Epithelial cell of umbilical artery (primary cell): ENCODE measurements at places on chromosomes 2 and 18. TPM values are rescaled to one million over a fixed set of nuclear protein-coding genes. Genes with fewer than 3 reads are reported as not detected.

Gene CXCR4
- total RNA-seq: 167 and 304 TPM in 2 replicates

Gene SOS1
- 7.8 and 10.0 TPM in 2 replicates for total RNA-seq

Gene NPHP1
- 5.8 and 9.9 TPM in 2 replicates for total RNA-seq

Gene ALK
- total RNA-seq: not detected in 2 replicates

Gene MLPH
- total RNA-seq: 0.61 TPM in 1 of 2 replicates, not detected in the other

Gene TEKT4
- total RNA-seq: not detected in 2 replicates

Gene MRPS5
- total RNA-seq: 59.1 and 67.8 TPM in 2 replicates

Gene TRIP12
- 189 and 205 TPM in 2 replicates for total RNA-seq

Gene CD28
- not detected in 2 replicates for total RNA-seq

Gene VIT
- 0.76 and 1.3 TPM in 2 replicates for total RNA-seq

Gene SP100
- 75.7 and 159 TPM in 2 replicates for total RNA-seq

Gene MYOM1
- total RNA-seq: 0.32 and 0.91 TPM in 2 replicates

Gene ANKRD30BL
- not detected in 2 replicates for total RNA-seq

Gene TRIM43B
- not detected in 2 replicates for total RNA-seq

Gene TMEFF2
- under 0.01 and 0.15 TPM in 2 replicates for total RNA-seq

Gene CD8B
- total RNA-seq: not detected in 2 replicates

Gene SERPINB10
- 0.32 TPM in 1 of 2 replicates, not detected in the other for total RNA-seq

Gene SDC1
- 0.97 and 1.1 TPM in 2 replicates for total RNA-seq

Gene TTC27
- 22.7 and 31.8 TPM in 2 replicates for total RNA-seq

Gene TTN
- 1.1 and 1.3 TPM in 2 replicates for total RNA-seq

Gene DNPEP
- total RNA-seq: 47.4 and 60.8 TPM in 2 replicates

Gene C18orf54
- 4.9 and 6.1 TPM in 2 replicates for total RNA-seq

Gene STPG4
- under 0.01 TPM in 1 of 2 replicates, not detected in the other for total RNA-seq

Gene LCT
- not detected in 2 replicates for total RNA-seq

Gene TMEM247
- not detected in 2 replicates for total RNA-seq

Gene ECEL1
- not detected in 2 replicates for total RNA-seq

Gene SNED1
- total RNA-seq: 4.0 and 6.2 TPM in 2 replicates

Gene SULT1C2
- total RNA-seq: not detected in 2 replicates

Gene IL1A
- 0.97 and 2.9 TPM in 2 replicates for total RNA-seq

Gene OSBPL6
- 0.97 and 1.7 TPM in 2 replicates for total RNA-seq

Gene FASTKD2
- 47.7 and 80.9 TPM in 2 replicates for total RNA-seq

Gene CPO
- total RNA-seq: 0.32 TPM in 1 of 2 replicates, not detected in the other

Gene ERMN
- total RNA-seq: not detected in 2 replicates

Gene HOXD11
- not detected in 2 replicates for total RNA-seq

Gene PAPOLG
- total RNA-seq: 10.1 and 15.0 TPM in 2 replicates

Gene ELOA2
- not detected in 2 replicates for total RNA-seq

Gene PLCD4
- 0.97 and 2.1 TPM in 2 replicates for total RNA-seq

Gene TTR
- total RNA-seq: not detected in 2 replicates

Gene MOGAT1
- total RNA-seq: not detected in 2 replicates

Gene THSD7B
- total RNA-seq: 0.65 TPM in 1 of 2 replicates, not detected in the other

Gene EVA1A
- 138 and 184 TPM in 2 replicates for total RNA-seq

Gene UBXN2A
- total RNA-seq: 9.4 and 9.9 TPM in 2 replicates

Gene TUBB8B
- not detected in 2 replicates for total RNA-seq

Gene B4GALT6
- total RNA-seq: 7.8 and 8.4 TPM in 2 replicates

Gene HOXD1
- 4.3 and 7.8 TPM in 2 replicates for total RNA-seq

Gene SRBD1
- total RNA-seq: 12.7 and 20.2 TPM in 2 replicates

Gene HOXD13
- total RNA-seq: under 0.01 TPM in 1 of 2 replicates, not detected in the other

Gene DNAJC10
- 113 and 146 TPM in 2 replicates for total RNA-seq

Gene CACNB4
- total RNA-seq: under 0.01 and 0.15 TPM in 2 replicates

Gene SRD5A2
- not detected in 2 replicates for total RNA-seq

Gene IL1RL1
- 68.5 and 69.1 TPM in 2 replicates for total RNA-seq

Gene RESP18
- not detected in 2 replicates for total RNA-seq

Gene OSGEPL1
- 7.8 and 11.9 TPM in 2 replicates for total RNA-seq

Gene IGFBP5
- total RNA-seq: 2.3 and 5.9 TPM in 2 replicates

Gene ALLC
- total RNA-seq: not detected in 2 replicates

Gene CAPN14
- total RNA-seq: under 0.01 TPM in 2 replicates

Gene MC2R
- not detected in 2 replicates for total RNA-seq

Gene RAD51AP2
- total RNA-seq: not detected in 2 replicates

Gene ABCG8
- total RNA-seq: not detected in 2 replicates
